ENCODE measurements at places on chromosomes 3 and 15.

DNA sequence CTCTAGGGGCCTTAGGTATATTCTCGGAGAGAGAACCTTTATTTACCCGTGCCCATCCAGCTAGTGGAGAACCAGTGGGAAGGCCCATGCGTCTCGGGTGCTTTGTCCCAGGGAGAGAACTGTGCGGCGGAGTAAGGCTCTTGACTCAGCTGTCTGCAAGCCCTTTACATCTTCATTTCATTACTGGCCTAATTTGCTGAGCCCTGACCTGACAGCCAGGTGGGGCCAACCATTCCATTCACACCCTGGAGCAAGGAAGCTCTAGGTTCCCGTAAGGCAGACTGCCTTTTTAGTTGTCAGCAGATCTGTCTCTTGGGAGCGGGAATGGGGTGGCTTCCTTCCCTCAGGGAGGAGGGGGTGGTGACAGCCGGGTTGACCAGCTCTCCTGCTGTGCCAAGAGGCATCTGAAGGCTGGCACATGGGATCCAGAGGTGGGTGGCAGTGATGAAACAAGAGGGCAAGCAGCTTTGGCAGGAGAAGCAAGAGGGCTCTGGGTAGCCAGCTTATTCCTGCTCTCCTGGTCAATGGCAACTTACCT is 36.4 kb downstream of the SV2B start:
- DNase-seq: no peak

DNA sequence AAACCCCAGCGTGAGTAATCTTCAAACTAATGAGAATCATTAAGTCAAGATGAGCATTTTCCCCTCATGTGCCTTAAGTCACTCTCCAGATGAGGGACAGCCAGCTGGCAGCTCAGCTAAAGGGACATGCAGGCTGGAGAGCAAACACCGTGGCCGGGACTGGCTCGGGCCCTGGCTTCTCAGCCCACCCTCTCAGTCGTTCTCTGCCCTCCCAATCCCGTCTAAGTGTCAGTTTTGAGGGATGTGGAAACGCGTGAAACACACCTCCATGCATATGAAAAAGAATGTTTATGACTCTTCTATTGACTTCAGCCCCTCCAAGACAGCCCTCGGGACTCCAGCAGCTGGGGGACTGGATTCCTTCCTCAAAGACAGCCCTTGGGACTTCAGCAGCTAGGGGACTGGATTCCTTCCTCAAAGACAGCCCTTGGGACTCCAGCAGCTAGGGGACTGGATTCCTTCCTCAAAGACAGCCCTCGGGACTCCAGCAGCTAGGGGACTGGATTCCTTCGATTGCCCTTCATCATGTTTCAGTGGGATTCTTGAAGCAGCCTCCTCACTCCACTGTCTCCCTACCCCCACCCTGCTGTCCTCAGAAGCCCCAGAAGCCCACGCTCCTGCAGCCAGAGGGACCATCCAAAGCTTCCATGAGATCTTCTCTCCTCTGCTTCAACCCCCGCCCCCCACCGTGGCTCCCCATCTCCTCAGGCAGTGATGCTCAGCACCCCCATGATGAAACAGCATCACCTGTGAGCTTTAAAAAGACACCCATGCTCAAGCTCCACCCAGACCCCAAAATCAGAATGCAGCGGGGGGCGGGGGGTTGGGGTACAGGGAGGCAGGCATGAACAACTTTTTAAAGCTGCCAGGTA is 228.9 kb downstream of the XXYLT1 start:
- no peak for DNase-seq

DNA sequence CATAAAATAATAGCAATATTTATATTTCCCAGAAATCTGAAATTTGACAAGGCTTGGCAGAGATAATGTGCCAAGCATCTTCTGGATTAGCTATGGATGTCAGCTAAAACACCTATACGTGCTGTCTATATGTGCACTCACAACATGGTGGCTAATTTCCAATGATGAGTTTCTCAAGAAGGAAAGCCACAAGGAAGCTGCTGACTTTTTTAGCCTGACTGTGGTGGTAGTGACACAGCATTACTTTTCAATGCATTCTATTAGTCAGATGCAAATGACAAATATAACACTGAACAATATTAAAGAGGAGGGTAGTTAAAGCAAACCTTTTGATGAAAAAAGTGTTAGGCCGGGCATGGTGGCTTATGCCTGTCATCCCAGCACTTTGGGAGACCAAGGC is 101.7 kb upstream of the CCDC54 start:
- no peak for DNase-seq

DNA sequence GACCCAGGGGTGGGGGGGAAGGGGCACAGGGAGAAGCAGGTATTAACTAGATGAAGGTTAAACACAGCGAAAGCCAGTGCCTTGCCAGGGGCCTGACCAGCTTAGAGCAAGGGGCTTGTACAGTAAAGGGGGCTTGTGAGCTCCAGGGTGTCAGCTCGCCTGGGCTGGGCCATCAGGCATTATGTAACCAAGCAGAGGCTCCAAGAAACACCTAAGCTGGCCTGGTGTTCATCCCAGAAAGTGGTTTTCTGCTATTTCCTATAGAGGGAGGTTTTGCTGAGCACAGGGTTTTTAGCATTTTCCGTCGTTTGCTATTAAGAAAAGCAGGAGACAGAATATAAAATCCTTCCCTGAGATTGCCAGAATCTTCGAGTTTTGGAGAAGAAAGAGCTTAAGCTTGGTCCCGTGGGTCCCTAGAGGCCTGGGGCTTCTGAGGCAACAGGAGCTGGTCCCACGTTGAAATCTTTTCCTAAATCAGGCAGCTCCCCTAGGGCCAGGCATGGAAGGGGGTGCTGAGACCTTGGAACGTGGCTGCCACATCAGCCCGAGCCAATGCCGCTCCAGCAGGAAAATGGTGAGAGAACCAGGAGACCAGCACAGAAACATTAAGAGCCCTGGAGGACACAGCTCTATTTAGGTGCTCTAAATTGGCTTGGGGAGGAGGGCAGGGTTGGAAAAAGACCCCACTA is 71.4 kb downstream of the ISG20 start:
- no peak for DNase-seq

DNA sequence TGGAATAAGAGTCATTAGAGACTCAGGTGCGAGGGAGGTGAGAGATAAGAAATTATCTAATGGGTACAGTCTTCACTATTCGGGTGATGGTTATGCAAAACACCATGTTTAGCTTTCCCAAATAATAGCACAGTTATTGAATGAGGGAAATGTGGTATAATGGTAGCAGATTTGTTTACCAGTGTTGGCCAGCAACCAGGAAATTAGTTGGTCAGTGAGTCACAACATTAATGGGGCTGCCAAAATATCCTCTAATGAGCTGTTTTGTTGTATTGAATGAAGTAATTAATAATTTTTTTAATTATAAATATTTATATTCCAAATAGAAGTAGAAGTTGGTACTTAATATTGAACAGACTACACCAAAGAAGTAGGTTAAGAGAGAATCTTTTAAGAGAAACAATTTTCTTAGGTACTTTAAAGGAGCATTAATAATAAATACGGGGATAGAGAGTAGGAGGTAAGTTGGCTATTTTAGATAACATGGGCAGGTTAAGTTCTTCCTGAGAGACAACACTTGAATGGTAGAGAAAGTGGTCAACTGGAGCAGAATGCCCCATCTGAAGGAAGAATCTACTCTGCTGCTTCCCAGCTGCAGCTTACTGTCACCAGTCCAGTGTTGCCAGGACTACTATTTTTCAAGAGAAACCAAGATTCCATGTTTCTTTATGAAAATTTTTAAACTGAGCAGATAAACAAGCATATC is 218.8 kb downstream of the UBE2E2 start:
- no peak for DNase-seq

GRCh38 chr15:69126054-69126469 is 34.4 kb upstream of the GLCE start:
- DNase-seq: peak; percentile 60

GRCh38 chr15:25173241-25174028 is 218.6 kb downstream of the SNRPN start:
- no peak for DNase-seq

DNA sequence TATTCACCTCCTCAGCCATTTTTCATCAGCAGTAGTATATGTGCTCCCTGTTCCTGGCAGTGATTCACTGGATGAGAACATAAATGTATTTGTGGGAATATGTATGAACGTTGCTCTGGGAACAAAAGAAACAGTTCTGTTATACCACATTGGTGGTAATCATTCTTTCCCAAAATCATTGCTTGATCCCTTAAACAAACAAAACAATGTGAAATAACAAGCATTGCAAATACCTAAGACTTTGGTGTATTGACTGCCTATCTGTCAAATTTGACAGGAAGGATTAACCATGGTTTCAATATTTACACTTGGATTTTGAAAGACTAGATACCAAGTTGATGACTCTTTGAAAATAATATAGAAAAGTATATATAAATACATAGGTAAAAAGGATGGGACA is 284.1 kb downstream of the FHIT start:
- DNase-seq: no peak

GRCh38 chr15:75143738-75144334 is 57.8 kb upstream of the C15orf39 start:
- DNase-seq: peak; percentile 44

GRCh38 chr3:150414258-150414657 is 6.2 kb downstream of the TSC22D2 start:
- DNase-seq: peak; percentile 56

GRCh38 chr15:75827691-75828090 is 15.6 kb upstream of the UBE2Q2 start:
- DNase-seq: no peak

DNA sequence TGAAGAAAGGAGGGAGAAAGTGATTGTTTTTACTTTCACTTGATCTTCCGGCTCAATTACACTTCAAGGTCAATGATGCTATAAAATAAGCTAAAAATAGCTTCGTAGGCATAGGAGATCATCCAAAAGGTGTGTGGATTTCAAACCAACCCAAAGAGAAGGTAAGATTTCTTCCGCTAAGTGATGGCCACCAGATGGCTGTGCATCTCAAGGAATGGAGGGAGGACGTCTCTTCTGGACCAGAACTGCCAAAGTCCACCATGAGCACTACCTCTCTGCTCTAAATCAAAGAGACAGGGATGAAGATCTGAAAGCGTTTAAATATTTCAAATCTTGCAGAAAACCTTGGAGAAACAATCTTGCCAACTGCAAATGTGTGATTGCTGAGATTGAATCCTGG is 199.1 kb upstream of the ZPLD1 start:
- DNase-seq: no peak

DNA sequence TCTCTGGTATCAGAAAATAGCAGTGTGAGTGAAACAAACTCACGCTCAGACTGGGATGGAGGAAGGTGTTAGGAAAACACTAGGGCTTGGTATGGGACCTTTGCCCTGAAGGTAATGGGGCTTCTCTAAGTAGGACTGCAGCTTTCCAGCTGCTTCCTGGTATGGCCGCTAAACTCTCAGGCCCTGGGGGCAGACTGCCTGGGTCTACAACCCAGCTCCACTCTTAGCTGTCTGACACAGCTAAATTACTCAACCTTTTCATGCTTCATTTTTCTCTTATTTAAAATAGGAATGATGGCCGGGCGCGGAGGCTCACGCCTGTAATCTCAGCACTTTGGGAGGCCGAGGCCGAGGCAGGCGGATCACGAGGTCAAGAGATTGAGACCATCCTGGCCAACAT is 5.2 kb upstream of the YEATS2 start:
- DNase-seq: no peak

- no peak for DNase-seq
These were observed 230.0 kb downstream of the BCHE start for GRCh38 chr3:165607221-165607620.

DNA sequence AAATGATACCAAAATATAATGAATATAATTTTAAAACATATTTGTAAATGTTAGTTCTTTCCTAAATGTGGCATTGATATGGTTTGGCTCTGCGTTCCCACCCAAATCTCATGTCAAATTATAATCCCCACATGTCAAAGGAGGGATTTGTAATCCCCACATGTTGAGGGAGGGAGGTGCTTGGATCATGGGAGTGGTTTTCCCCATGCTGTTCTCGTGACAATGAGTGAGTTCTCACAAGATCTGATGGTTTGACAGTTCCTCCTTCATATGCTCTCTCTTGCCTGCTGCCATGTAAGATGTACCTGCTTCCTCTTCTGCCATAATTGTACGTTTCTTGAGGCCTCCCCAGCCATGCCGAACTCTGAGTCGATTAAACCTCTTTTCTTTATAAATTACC is 12.0 kb downstream of the CGGBP1 start:
- no peak for DNase-seq

- DNase-seq: no peak
These were observed 61.9 kb upstream of the FNDC3B start for GRCh38 chr3:171977441-171977840.

- DNase-seq: no peak
These were observed 15.9 kb upstream of the SH3BP5 start for GRCh38 chr3:15348246-15348645.

- peak; percentile 56 for DNase-seq
These were observed 194.0 kb upstream of the FEZF2 start for GRCh38 chr3:62567097-62568021.

DNA sequence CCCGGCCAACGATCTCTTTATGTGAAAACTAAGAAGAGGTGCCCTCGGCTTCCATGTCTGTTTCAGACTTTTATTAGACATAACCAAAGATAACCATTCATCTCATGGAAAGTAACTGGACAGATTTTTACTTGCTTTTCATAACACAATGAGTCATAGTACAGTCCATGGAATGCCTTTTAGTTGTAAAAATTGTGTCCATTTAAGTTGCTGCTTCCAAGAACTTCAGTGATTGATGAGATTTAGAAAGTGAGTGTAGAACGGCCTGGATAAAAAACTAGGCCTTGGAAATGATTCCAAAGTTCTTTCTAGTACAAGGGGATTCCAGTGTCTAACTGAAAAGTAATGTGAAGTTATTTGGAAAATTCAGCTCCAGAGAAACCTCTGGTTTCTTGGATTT is 10.8 kb downstream of the EIF2AK4 start:
- DNase-seq: peak; percentile 79

DNA sequence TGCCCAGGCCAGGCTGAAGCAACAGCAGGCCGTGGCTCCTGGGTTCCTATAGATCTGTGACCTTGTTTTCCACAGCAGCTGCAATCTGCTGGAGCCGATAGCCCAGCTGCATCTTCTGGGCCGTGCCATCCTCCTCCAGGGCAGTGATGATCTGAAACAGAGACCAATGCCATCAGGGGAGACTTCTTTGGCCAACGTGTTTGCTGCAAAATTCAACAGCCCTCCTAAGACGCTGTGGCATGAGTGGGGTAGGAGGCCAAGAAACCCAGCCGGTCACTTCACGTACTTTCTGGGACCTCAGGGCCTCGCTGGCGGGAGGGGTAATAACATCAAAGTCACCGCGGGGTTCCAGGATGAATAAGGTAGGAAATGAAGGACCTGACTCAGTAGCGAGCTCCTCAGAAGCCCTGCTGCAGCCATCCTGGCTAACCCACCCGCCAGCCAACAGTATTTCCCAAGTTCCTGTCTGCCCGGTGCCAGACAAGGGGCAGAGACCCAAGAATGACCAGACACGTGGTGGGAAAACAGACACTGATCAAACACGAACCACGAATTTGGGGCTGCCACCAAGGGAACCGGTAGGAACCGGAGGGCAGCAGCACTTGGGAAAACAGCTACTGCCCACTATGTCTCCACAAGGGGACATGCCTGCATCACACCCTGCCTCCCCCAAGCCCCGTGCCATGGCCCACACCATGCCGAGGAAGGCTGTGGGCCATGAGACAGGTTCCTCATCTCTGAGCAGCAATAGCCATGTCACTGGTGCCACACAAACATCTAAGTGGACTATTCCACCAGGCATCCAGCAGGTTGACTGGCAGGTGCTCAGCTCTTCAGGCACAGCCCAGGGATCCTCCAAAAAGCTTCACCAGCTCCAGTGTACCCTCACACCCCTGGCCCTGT is 25.2 kb downstream of the PLXNB1 start:
- DNase-seq: no peak

Data from mesenchymal stem cell (in vitro differentiated cells and primary cell).